Stimulated activated CD4-positive, alpha-beta T cell treated with anti-CD3 and anti-CD28 coated beads, Interleukin-1b, Interleukin-23, amount 100 ng/mL, for 4 hours (primary cell): ENCODE measurements at places on chromosomes 3 and 15.

- DNase-seq: no peak
These were observed 12.7 kb downstream of the LRTM1 start for GRCh38 chr3:54915181-54915580.

- no peak for DNase-seq
These were observed 244.7 kb upstream of the NR2E3 start for GRCh38 chr15:71565631-71566160.

GRCh38 chr3:151303751-151304150 lies 12.9 kb downstream of the GPR87 start:
- no peak for DNase-seq

GRCh38 chr3:99607151-99607550 lies 31.2 kb upstream of the COL8A1 start:
- DNase-seq: no peak

- DNase-seq: no peak
These were observed 68.5 kb downstream of the GPR176 start for GRCh38 chr15:39851500-39852092.

DNA sequence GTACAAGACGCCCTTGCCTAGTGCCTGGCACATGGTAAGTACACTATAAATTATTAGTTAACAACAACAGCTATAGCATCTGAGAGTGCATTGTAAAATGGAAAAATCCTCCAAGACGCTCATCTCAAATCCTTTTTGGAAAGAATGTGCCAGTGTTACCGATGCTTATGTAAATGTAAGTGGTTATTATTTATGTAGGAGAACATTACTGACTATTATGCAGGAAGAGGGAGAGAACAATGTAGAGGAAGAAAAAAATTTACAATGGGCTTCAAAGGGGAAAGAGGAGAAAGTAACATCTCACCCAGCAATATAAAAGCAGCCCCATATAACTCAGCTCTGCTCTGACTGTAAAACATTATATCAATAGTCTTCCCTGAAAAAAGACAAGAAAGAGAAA lies 155.3 kb upstream of the LPP start:
- DNase-seq: no peak

DNA sequence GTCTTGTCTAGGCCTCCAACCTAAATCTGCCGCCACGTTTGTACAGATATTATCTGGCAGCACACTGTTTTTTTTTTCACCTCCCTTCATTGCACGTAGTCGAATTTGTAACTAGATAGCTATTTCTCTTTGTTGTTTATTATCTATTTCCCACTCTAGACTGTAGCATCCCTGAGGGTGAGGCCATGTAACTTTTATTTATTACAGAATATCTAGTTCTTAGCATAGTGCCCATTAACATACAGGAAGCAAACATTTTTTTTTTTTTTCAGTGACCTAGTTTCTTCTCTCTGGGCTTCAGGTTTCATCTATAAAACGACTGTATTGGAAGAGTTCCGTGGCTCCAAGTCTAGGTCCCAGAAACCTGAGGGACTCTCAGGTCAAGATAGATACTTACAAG lies 354.3 kb downstream of the FGF12 start:
- DNase-seq: no peak

DNA sequence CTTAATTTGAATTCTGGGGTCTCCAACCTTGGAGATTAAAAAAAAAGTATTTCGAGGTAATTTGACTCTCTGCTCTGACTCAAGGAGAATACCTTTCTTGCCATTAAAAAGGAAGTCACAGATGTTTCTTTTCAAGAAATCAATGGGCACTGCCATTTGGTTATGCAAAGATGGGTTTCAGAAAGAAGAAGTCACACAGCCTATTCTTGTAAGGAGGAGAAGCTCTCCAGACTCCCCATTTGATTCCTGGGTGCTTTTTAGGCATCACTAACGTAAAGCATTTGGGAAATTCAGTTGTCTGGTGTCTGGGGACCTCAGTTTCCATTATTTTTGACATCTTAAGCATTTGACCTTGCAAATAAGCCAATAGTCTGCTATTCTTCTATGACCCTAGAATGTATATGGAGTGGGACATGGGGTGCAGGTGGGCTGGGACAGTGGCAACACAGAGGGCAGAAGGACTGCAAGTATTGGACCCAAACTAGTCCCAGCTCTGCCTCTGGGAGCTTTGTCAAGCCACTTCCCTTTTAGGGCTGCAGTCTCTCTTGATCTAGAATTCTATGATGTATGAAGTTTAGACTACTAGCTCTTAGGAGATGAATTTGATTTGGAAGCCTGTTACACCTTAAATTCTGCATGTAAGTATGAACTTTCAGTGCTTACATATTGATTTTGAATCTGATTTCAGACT lies 27.8 kb downstream of the IL5RA start:
- no peak for DNase-seq

- DNase-seq: no peak
These were observed 372.5 kb upstream of the CFAP20DC start for GRCh38 chr3:59422312-59422711.

DNA sequence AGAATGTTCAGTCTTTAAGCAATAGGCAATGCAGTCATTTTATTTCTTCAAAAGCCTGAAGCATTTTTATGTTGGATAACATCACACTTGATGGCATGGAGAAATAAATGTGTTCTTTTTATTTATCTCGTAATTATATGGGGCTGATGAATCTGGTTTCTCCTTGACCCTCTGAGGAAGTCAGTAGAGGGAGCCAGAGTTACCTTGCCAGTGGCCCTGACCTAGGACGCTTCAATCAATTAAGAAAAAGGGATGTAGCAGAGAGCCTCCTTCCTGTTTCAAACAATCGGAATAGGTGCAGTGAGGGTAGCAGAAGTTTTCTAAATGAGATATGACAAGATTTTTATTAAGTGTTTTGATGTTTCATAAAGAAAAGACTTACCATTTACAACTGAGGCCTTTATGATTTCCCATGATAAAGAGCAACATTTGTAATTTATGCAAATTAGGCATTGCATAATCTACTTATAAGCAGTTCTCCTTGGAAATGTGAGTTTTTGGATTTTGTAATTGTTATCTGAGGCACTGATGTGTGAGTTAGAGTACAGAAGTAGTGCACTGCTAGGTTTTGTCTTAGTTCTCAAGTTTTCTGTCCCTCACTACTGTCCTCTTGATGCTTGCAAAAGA lies 129.1 kb downstream of the RAP2B start:
- DNase-seq: no peak

DNA sequence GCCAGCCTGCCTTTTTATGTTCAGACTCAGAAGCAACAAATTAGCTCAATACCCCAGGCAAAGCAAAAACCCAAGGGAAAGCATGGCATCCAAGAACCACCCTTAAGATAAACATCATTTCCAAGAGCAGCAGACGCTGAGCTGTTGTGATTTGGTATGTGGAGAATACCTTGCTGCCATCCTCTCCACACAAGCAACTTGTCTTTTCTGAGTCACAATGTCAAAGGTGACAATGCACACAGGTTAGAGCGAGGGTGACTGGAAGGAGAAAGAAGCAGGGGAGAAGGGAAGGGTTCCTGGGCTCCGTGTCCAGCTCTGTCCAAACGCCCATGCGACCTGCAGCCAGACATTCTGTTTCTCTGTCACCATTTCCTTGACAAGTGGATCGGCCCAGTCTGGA lies 6.0 kb downstream of the PCSK6 start:
- no peak for DNase-seq

DNA sequence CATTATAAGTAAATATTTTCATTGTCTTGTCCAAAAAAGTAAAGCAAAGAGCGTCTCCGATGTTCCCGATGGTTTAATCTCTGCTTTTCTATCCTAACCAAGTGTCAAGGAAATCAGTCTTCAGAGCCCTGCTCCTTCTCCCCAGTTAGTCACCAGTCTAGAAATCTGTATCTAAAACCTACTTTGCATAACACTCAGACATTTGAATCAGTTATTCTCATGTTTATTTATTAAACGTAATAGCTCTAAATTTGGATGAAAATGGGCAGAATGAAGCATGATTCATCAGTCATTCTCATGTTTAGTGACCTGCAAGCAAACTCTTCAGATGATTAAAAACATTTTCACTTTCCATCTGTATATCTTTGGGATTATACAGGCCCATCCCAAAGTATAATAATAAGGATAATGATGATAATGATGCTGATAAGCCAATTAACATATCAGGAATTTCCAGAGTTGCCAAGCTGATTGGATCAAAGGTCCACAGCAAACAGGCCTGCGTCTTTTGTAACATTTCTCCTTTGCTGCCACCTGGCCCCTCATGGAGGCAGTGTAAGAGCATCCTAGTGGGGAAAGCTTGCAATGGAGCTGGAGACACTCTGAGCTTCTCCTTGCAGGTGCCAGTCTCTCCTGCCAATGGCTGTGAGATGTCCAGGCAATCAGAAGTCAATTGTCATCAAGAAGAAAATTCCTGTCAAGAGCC lies 273.9 kb downstream of the IGSF11 start:
- no peak for DNase-seq

DNA sequence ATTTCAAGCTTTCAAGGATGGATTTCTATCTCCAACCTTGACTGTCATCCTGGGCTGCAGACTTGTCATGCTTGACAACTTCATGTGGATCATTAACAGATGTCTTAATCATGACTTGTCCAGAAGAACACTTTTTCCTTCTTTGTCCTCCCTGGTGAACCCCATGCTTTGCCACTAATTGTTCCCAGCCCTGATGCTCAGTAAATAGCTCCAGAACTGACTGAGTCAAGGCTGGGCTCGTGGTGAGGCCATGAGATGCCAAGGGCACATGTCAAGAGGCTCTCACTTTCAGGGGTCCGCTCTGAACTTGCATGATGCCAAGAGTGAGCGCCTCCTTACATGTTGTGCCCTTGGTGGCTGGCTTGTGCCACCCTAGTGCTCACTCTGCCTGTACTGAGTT lies 48.9 kb upstream of the KY start:
- no peak for DNase-seq

- DNase-seq: no peak
These were observed 46.7 kb downstream of the SLC9C1 start for GRCh38 chr3:112247350-112247749.

DNA sequence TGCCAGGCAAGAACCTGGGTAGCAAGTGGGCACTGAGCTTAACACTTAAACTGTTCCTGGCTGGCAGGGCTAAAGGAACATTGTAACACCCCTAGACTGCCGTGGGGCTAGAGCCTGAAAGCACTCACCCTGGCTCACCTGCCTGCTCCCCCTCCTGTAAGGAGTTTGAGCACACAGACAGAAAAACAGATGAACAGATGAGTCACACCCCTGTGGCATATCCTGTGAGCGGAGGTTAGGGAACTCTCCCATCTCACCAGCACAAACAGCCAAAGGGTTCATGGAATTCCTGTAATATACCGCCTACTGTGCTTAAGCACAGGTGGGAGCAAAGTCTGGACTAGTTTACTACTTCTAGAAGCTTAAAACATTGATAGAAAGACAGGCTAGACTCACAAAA lies 300.1 kb downstream of the ROBO1 start:
- no peak for DNase-seq
